ENCODE measurements at places on chromosomes 1 and 21. TPM values are rescaled to one million over a fixed set of nuclear protein-coding genes. Genes with fewer than 3 reads are reported as not detected.

The KIF14 gene
- polyA plus RNA-seq = 13.7 TPM

The AQP10 gene
- 0.27 TPM for polyA plus RNA-seq

The TRIM58 gene
- polyA plus RNA-seq = 1.6 TPM

The NBPF26 gene
- polyA plus RNA-seq = 15.1 TPM

The PHACTR4 gene
- 71.3 TPM for polyA plus RNA-seq

The BTBD19 gene
- polyA plus RNA-seq = 27.6 TPM

The UQCRHL gene
- 2.1 TPM for polyA plus RNA-seq

The LRRC3 gene
- polyA plus RNA-seq = 6.9 TPM

The SMCP gene
- not detected for polyA plus RNA-seq

The PAQR7 gene
- polyA plus RNA-seq = 19.9 TPM

The TCEA3 gene
- polyA plus RNA-seq = 23.8 TPM

The GSTM3 gene
- polyA plus RNA-seq = 83.6 TPM

The RHOU gene
- polyA plus RNA-seq = 48.5 TPM

The VCAM1 gene
- 53.9 TPM for polyA plus RNA-seq

The RORC gene
- polyA plus RNA-seq = 11.0 TPM

The LRRN2 gene
- 1.7 TPM for polyA plus RNA-seq

The NBL1 gene
- polyA plus RNA-seq = 85.3 TPM

The DMRTA2 gene
- polyA plus RNA-seq = 0.05 TPM

The CNIH3 gene
- polyA plus RNA-seq = 7.0 TPM

The UBE2U gene
- not detected for polyA plus RNA-seq

The SEMA4A gene
- 24.2 TPM for polyA plus RNA-seq

The SPOCD1 gene
- polyA plus RNA-seq = 0.49 TPM

The SH2D1B gene
- polyA plus RNA-seq = 0.59 TPM

The CYP4A11 gene
- polyA plus RNA-seq = 0.61 TPM

The RAB25 gene
- polyA plus RNA-seq = 65.8 TPM

The C1orf21 gene
- polyA plus RNA-seq = 53.7 TPM

The BCL10 gene
- 33.5 TPM for polyA plus RNA-seq

The GATAD2B gene
- 31.8 TPM for polyA plus RNA-seq

The RNF186 gene
- polyA plus RNA-seq = 0.12 TPM

The F13B gene
- 0.08 TPM for polyA plus RNA-seq

The PRMT2 gene
- polyA plus RNA-seq = 136 TPM

The CELA2B gene
- 1.7 TPM for polyA plus RNA-seq

The BEND5 gene
- polyA plus RNA-seq = 37.3 TPM

The CLCA4 gene
- polyA plus RNA-seq = 0.05 TPM

The C1orf174 gene
- polyA plus RNA-seq = 26.7 TPM
